ENCODE measurements at places on chromosomes 12 and 14. TPM values are rescaled to one million over a fixed set of nuclear protein-coding genes. Genes with fewer than 3 reads are reported as not detected.

CLEC9A gene
- not detected for total RNA-seq

HOXC11 gene
- not detected for total RNA-seq

RAB3IP gene
- 6.9 TPM for total RNA-seq

PALS1 gene
- total RNA-seq: 11.6 TPM

PROX2 gene
- total RNA-seq: not detected

FBXL14 gene
- total RNA-seq: 5.6 TPM

EIF2S3B gene
- 0.29 TPM for total RNA-seq

TRIAP1 gene
- 27.4 TPM for total RNA-seq

GXYLT1 gene
- total RNA-seq: 10.8 TPM

TOMM20L gene
- total RNA-seq: not detected

ST8SIA1 gene
- total RNA-seq: 4.0 TPM

KRT1 gene
- not detected for total RNA-seq

ABHD12B gene
- not detected for total RNA-seq

GPR137C gene
- total RNA-seq: 0.39 TPM

PTPRR gene
- not detected for total RNA-seq

SLC25A21 gene
- 0.44 TPM for total RNA-seq

IGF1 gene
- 1.1 TPM for total RNA-seq

IKZF4 gene
- total RNA-seq: 2.6 TPM

KRT82 gene
- total RNA-seq: not detected

P2RX7 gene
- not detected for total RNA-seq

CFAP54 gene
- total RNA-seq: 0.12 TPM

SDR9C7 gene
- not detected for total RNA-seq

MSRB3 gene
- total RNA-seq: 25.6 TPM

C12orf75 gene
- 1.8 TPM for total RNA-seq

DCN gene
- total RNA-seq: 2,110 TPM

SERPINA4 gene
- not detected for total RNA-seq

MGAT4C gene
- under 0.01 TPM for total RNA-seq

TGM1 gene
- total RNA-seq: 0.73 TPM

SLC2A14 gene
- total RNA-seq: not detected

P2RX2 gene
- total RNA-seq: not detected

ACSS3 gene
- total RNA-seq: 10.2 TPM

RTN1 gene
- total RNA-seq: 0.12 TPM

ZFHX2 gene
- total RNA-seq: not detected

KRT83 gene
- total RNA-seq: not detected

POU6F1 gene
- 3.3 TPM for total RNA-seq

ERP27 gene
- total RNA-seq: 0.37 TPM

OR6C2 gene
- not detected for total RNA-seq

L2HGDH gene
- total RNA-seq: 1.5 TPM
